ENCODE measurements at places on chromosomes 3 and 15. TPM values are rescaled to one million over a fixed set of nuclear protein-coding genes. Genes with fewer than 3 reads are reported as not detected.

IL1RAP gene
- 9.0 TPM for polyA plus RNA-seq

TMEM40 gene
- polyA plus RNA-seq = 0.20 TPM

ALDH1A3 gene
- 1.1 TPM for polyA plus RNA-seq

SLC12A8 gene
- polyA plus RNA-seq = 8.4 TPM

PLSCR5 gene
- not detected for polyA plus RNA-seq

ARID3B gene
- 1.5 TPM for polyA plus RNA-seq

RASSF1 gene
- 80.2 TPM for polyA plus RNA-seq

CHRNA3 gene
- not detected for polyA plus RNA-seq

FHIT gene
- not detected for polyA plus RNA-seq

TMEM45A gene
- 35.1 TPM for polyA plus RNA-seq

CAMP gene
- polyA plus RNA-seq = not detected

EHHADH gene
- 5.2 TPM for polyA plus RNA-seq

ARGFX gene
- polyA plus RNA-seq = not detected

MB21D2 gene
- 12.3 TPM for polyA plus RNA-seq

ISL2 gene
- 7.7 TPM for polyA plus RNA-seq

All from BJ (cell line).